ENCODE measurements at places on chromosomes 2 and 18.

- no peak for DNase-seq
Measured at GRCh38 chr2:149877913-149878312, 290.3 kb upstream of the MMADHC start.

- DNase-seq, result no peak
Measured at GRCh38 chr2:143371616-143372015, 242.4 kb downstream of the ARHGAP15 start.

- DNase-seq, result no peak
Measured at GRCh38 chr2:211437396-211437795, 881.0 kb downstream of the CPS1 start.

DNA sequence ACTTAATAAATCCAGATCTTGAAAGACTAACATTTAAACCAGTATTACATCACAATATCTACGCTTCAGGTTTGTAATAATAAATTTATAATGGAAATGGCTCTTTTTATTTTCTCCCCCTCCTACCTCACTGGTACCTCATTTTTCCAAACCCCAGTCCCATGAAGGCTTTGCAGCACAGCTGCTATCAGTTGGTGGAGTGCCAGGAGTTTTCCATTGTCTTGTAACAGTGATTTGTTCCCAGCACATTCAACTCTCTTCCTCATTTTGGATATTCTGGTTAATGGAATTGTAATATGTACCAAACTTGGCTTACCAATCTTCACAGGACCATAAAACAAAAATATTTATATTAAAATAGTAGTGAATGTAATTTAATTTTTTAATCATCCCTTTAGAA is 91.2 kb downstream of the VRK2 start:
- DNase-seq, result no peak

DNA sequence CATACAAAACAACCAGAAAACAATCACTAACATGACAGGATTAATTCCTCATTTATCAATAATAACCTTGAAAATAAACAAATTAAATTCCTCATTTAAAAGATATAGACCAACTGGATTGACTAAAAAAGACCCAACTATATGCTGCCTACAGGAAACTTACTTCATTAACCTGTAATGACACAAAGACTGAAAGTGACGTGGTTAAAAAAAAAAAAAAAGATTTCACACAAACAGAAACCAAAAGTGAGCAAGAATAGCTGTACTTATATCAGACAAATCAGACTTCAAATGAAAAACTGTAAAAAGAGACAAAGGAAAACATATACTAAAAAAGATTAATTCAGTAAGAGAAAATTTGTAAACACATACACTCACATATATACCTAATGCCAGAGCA is 201.2 kb downstream of the CCDC178 start:
- DNase-seq, result no peak

DNA sequence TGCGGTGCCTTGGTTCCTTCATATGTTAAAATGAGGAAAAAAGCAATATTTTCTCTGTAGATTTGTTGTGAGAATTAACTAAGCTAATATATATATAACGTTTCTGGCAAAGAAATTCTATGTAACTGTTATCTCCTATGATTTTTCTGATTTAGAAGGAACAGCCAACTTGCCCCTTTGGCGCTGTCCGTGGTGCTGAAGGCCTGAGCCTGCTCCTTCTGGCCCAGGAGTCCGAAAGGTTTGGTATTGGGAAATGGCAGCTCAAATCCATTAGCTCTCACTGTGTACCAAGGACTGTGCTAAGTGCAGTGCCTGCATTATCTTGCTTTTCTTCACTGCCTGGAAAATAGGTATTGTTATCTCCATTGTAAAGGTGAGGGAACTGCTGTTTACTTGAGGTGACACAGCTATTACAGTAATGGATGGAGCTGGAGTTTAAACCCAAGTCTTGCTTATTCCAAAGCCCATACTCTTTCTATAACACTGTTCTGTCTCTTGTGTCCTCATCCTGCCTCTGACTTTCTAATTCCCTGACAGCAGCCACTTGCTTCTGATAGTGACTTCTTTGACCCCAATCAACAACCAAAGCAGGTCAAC is 52.2 kb downstream of the C1QL2 start:
- no peak for DNase-seq

GRCh38 chr18:36559149-36559857 is 261.8 kb downstream of the FHOD3 start:
- DNase-seq, result no peak

- no peak for DNase-seq
Measured at GRCh38 chr2:160022162-160022561, 40.3 kb downstream of the PLA2R1 start.

DNA sequence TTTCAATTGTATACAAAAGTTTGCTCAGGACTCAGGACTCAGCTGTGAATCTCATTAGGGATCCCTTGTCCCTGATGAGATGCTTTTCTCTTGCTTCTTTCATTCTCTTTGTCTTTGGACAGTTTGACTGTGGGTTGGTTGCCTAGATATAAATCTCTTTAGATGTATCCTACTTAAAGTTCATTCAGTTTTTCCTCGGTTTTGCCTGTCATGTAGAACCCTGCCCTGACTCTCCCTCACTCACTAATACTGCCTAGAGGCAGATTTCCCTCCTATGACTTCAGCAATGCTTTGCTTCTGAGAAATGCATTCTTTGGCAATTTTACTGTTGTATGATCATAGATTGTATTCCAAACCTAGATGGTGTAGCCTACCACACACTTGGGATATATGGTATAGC is 421.4 kb upstream of the TCF4 start:
- DNase-seq, result no peak

GRCh38 chr18:10290638-10291235 is 163.7 kb upstream of the APCDD1 start:
- no peak for DNase-seq

DNA sequence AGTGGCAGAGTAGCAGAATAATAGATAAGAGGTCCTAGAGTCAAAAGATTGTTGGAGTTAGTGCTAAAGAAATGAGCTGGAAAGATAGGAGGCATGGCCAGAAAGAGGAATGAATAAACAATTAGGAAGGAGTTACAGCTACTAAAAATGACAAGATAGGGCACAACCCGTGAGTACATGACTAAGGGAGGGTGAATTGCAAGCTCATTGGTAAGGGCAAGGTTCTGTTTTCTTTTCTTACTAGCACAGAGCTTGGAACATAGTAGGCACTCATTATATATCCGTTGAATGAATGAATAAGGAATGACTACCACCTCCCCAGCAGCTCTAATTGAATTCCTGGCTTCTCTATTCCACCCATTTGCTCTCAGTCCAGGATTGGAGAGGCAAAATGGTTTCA is 5.7 kb upstream of the MARCO start:
- no peak for DNase-seq

DNA sequence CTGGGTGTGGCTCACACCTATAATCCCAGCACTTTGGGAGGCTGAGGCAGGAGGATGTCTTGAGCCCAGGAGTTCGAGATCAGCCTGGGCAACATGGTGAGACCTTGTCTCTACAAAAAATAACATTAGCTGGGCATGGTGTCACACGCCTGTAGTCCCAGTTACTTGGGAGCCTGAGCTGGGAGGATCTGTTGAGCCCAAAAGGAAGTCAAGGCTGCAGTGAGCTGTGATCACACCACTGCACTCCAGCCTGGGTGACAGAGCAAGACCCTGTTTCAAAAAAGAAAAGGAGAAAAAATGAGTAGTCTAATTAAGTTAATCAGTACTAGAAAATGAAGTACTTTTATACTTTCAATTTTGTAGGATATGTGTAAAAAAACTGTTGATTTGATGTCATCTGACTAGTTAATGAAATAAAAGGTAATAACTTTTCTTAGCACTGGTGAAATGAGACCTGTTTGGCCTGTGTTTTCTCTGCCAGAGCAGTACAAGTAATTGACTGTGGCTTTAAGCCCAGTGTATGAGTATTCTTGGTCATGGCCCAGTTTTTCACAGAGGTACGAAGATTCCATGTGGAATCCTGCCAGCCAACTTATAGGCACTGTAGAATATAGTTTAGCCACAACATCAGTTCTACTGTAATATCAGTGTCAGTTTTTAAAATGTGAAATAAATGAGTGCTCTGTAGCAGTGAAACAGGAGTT is 35.8 kb downstream of the MFSD6 start:
- DNase-seq, result peak; percentile 20

GRCh38 chr2:173358616-173359015 is 3.9 kb downstream of the CDCA7 start:
- DNase-seq, result no peak

DNA sequence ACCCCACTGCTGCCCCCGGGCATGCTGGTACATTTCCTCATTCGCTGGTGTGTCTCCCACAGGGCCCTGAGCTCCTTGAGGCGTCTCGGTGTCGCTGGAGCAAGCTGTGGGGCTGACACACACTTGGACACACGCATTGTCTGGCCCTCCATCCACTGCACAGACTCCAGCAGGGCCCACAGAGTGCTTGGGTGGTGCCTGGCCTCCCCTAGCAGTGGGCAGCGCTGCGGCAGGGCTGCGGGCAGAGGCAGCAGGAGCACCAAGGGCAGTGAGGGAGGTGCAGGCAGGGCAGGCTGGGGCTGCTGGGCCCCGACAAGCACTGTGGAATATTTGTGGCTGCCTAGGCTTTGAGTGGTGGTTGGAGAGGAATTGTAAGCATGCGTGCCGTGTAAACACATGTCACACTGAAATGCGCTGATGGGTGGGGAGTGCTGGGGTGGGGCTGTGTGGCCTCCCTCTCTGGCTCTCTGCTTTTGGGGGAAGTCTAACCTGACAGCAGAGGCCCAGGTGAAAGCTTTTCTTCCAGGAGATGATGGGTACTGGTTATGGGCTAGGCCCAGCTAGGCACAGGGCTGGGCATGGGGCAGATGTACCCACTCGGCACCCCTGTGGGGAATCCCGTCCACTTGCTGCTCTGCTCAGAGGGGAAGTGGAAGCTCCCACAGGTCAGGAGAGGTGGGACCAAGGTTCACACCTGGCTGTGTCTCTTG is 55.5 kb upstream of the HS6ST1 start:
- peak; percentile 90 for DNase-seq

DNA sequence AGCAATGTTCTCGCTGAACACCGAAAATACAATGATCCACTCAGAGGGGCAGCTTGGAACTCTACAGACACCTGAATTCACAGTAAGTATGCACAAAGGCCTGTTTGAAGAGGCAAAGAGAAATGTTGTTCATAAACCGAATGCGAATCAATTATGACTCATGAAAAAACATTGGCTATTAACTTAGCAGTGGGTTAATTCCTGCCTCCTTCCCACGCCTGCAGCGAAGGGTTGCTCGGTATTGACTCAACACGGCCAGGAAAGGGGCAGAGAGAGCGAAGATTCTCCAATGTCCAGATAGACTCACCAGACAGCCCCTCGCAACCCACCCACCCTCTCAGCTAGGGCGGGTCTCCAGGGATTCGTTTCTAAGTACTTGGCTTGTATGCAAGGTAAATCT is 9.4 kb downstream of the CRACDL start:
- DNase-seq, result no peak

DNA sequence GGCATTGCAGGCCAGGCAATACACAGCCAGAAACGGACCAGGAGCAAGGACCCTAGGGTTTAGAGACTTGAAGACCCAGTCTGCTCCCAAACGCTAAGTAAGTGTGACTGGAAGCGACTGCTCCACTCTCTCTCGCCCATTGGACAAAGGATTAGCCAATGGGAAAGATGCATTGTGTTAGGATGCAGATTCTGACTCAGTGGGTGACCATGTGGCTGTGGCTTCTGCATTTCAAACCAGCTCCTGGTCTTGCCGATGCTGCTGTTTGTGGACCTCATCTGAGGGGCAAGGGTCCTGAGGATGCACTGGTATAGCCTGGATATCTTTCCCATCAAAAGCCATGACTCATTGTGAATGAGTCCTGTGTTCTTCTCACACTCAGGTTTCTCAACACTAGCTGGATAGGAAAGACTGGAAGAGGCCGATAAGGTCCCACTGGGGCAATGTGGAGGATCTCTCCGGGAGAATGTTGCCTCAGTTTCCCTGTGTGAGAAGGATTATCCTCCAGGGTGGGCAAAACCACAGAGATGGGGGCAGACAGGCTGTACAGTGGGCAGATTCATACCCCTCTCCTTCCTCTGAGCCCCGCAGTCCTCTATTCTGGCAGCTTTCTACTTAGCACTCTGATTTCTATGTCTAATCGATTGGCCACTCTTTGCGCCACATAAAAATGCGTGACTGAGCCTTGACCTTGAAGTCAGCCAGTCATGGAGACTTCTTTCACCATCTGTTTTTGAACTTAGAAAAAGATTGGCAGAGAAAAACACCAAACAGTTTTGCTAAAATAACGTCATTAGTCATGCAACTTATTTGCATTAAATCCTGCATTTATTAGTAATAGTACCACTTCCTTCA is 257.1 kb downstream of the PRKCE start:
- DNase-seq, result no peak

DNA sequence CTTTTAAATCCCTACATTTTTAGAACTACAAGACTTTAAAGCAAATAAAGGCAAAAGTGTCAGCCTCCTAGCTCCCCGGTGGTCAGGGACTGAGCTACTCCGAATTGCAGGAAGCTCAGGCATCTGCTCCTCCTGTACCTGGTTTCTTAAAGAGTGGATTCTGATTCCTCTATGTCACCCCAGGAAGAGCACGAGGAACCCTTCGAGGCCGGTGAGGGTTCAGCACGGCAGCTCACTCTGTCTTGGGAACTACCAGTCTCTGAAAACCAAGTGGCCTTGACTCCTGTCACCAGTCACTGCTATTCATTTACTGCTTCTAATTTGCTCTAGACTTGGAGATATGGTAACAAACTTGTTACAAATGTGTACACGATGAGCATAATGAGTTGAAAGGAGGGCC is 2.3 kb downstream of the PER2 start:
- DNase-seq, result no peak

GRCh38 chr2:3486047-3487027 is 33.0 kb downstream of the ADI1 start:
- no peak for DNase-seq

DNA sequence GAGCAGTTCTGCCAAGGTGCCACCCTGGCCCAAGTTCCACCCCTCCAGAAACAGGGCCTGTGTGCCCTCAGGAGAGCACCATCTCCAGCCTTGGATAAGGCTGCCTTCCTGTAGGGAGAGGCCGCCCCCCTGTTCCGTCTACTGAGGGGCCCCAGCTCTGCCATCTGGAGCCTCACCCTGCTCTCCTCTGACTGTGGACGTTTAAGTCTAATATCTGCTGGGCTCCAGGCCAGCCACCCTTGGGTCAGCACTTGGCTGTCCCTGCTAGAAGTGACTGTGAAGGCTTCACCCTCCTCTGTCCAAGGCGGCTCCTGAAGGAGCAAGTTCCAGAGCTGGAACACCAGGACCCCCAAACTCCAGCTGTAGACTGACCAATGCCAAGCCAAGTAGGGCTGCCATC is 26.3 kb downstream of the RHOB start:
- no peak for DNase-seq

DNA sequence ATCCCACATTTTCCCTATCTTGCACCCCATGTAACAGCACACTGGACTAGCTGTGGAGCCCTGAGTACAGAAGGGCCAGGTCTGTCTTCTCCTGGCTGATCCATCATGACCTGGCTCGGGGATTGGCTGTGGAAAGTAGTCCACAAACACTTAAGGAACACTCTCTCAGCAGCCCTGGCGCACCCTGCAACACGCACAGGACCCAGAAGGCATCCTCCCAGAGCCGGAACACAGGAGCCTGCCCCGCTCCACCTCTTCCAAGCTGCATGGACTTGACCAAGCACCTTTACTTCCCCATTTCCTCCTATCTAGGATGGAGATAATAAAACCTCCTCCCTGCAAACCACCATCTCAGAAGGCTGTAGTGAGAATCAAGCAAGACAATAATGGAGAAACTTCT is 151.7 kb downstream of the CTIF start:
- no peak for DNase-seq

GRCh38 chr2:2656115-2657011 is 325.3 kb upstream of the MYT1L start:
- DNase-seq, result no peak

Data from GM03348 (cell line).